ENCODE measurements at places on chromosomes 1 and 21.

DNA sequence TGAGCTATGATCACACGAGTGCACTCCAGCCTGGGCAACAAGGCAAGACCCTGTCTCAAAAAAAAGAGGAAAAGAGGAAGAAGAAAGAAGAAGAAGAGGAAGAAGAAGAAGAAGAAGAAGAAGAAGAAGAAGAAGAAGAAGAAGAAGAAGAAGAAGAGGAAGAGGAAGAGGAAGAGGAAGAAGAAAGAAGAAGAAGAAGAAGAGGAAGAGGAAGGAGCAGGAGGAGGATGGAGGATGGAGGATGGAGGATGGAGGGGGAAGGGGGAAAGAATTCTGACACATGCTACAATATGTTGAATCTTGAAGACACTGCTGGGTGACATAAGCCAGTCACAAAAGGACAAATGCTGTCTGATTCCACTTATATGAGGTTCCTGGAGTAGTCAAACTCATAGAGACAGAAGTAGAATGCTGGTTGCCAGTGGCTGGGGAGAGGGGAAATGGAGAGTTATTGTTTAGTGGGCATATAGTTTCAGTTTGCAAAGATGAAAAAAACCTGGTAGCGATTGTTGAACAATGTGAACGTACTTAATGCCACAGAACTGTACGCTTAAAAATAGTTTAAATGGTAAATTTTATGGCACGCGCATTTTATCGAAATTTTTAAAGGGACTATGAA, 47.3 kb upstream of the COA6 start:
- DNase-seq: no peak

GRCh38 chr1:23616292-23616824, 57.1 kb upstream of the ID3 start:
- DNase-seq: no peak

- DNase-seq: no peak
Measured at GRCh38 chr1:213704941-213705340, 282.8 kb upstream of the PROX1 start.

DNA sequence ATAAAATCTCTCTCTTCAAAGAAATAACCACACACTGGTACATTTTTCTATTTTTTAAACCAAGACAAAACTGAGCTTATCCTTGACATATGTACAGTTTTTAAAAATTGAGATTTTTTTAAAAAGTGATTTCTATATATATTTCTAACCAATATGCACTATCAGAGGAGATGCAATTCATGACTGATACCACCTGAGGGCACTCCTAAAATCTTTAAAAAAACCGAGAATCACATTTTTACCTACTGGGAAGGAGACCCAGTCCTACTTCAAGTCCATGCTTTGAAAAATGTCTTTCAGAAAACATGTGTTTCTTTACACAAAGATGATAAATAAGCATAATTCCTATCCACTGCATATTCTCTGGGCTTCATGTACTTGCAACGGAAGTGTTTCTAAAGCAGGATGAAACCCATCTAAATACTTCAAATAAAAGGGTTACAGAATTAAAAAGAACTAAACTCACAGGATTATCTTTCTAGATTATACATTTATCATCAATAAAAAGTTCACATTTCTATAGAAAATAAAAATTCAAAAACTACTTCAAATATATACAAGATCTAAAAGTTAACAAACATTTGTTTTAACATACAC, 98.6 kb downstream of the ENAH start:
- DNase-seq: no peak

GRCh38 chr1:85617633-85618100, 37.1 kb downstream of the CCN1 start:
- no peak for DNase-seq

- no peak for DNase-seq
Measured at GRCh38 chr1:174408146-174408545, 39.6 kb upstream of the GPR52 start.

GRCh38 chr1:10659218-10659617, 137.2 kb downstream of the CASZ1 start:
- DNase-seq: no peak

GRCh38 chr1:157490467-157491165, 61.7 kb downstream of the FCRL5 start:
- DNase-seq: no peak

GRCh38 chr1:162035241-162035640, 11.6 kb upstream of the OLFML2B start:
- no peak for DNase-seq

DNA sequence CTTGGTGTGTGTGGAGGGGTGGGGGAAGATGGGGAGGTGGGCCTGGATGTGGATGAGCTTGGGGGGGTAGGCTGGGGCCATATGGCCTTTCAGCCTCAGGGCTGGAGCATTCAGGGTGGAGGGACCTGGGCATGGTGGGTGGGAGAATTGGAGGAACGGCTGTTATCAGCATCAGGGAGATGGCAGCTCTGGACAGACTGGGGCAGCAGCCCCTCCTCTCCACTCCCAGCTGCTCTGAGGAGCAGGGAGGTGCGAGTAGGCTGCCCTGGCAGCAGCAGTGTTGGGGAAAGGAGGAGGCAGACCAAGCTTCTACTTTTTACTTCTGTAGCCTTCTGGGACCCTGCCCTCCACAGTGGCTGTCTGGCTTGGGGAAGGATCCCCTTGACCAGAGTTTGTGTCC, 10.2 kb downstream of the PPFIA4 start:
- no peak for DNase-seq

DNA sequence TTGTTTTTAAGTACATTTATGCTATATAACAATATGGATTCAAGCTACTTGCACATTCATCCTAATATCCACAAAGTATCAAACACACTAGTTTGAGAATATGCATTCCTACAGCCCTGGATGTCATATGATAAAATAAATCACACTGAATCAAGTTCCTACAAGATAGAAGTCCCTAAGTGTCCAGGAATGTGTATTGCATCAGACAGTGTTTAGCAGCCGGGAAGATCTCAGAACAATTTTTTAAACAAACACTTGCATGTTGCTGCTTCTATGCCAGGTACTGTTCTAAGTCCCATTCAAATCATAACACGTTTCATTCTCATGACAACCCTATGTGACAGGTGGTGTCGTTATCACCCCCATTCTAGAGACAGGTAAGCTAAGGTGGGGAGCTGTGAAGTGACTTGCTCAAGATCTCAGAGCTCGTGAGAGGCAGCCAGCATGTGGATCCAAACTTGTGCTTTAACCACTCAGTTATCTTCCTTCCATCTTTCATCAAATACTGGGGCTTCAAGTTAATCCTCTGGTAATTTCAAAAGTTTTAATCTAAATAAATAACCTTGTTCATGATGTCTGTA, 68.3 kb upstream of the KIF26B start:
- DNase-seq: no peak

- no peak for DNase-seq
Measured at GRCh38 chr1:25008192-25008485, 78.1 kb upstream of the RUNX3 start.

- no peak for DNase-seq
Measured at GRCh38 chr1:88746916-88747315, 62.8 kb downstream of the PKN2 start.

DNA sequence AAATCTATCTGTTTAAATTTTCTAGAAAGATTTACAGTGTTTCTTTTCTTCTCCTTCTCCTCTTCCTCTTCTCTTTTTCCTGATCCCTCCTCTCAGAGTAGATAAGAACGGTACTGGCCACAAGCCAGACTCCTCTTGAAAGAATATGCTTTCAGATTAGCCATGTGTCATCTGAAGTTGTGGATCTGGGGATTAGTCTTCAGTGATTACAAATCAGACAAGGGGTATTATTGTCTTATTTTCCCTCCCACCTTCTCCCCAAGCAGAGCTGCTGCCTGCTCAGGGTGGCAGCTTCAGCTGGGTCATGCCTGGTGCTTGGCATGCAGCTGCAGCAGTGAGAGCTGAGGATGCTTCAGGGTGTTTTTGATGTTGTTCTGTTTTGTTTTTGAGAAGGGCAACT, 42.7 kb downstream of the SGIP1 start:
- no peak for DNase-seq

DNA sequence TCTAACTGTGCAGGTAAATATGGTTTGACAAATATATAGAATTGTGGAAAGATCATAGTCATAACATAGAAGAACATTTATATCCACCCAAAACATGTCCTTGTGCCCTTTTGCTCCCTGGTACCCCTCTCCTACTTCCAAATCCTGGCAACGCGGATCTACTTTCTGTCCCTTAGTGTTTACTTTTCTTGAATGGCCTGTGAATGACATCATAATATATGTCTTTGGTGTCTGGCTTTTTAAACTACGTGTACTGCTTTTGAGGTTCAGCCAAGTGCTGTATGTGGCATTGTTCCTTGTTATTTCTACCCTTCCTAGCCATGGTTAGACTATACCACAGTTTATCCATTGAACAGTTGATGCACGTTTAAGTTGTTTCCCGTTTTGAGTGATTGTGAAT, 155.6 kb downstream of the SDCCAG8 start:
- DNase-seq: no peak

DNA sequence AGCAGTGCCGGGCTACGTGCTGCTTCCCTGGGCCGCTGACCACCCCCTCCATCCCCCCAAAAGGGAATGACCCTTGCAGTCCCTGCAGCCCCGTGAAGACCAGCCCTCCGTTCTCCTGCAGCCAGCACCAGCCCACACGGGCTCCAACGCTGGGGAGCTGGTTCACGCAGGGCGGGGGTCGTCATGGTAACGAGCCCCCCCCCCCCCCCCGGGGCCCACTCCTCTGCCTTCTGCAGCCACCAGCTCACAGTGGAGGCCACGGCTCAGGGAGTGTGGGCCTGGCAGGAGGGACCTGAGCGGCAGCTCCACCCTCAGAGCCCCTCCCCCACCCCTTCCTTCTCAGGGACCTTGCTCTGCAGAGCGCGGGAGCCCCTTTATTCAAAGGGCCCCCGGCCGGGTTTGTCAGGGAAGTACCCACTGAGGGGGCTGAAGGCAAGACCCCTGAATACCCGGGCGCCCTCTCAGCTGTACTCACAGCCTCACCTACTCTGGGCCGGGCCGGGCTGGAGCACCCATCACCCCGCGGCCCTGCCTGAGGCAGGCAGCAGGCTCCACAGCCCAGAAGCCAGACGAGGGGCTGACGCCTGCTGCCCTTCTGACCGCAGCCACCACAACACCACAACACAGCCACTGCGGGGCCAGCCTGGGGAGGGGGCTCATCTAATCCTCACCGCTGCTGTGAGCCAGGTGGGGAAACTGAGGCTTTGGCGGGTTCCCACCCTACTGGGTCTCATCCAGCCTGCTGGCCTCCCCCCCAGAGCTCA, 12.6 kb downstream of the MEGF6 start:
- no peak for DNase-seq

DNA sequence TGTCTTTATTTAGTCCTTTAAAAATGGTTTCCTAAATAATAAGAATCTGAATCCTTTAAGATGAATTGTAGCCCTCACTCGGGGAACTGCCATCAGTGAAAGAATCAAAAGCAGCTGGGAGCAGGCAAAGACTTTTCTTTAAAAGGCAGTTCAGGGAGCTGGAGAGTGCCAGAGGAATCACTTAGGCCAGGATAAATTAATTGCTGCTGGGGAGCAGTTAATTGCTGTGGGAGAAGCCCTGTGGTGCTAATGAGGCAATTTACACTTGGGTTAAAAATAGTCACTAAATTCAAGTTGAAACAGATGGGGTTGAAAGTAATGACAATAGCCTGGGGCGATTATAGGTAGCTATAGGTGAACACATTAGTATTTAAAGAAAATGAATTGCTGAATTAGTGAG, 38.7 kb upstream of the COL24A1 start:
- no peak for DNase-seq

DNA sequence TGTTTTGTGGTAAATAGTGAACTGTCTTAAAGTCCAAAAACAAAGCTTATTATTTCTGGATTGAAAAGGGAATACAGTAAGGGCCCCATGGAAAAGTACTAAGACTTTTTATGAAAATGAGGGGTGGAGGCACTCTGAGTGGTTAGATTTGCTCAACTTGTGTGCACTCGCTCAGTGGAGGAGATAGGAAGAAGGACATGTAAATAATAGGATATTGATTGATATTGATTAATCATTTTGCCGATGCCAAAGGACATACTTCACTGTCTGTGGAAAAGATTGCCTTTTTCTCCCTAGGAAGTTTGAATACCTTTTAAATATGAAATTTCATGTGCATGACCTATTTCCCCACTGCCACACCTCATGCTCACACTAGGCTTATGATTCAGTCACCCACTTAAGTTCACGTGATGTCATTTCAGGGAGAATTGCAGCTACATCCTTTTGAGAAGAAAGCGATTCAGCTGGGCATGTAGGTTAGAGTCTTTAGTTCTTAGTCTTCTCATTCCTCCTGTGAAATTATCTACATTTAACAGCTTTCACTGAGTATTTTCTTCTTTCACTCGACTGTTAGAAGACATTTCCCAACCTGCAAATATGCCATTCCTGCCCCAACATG, 5.0 kb downstream of the MTR start:
- DNase-seq: no peak

DNA sequence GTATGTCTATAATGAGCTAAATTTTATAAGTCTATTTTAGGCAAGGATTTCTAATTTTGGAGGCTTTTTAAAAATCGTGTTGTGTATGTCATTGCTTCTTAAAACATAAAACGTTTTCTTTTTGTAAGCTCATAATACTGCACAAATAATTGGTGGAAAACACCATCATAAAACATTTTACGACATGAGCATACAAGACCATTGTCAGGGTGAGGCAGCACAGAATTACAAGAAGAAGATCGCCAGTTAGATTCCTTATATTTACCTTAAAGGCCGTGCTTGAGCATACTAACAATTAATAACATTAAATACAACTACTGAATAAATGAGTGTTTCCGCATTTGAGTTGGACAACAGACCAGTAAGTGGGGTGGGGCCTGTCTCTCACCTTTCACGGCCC, 19.1 kb upstream of the LMX1A start:
- DNase-seq: no peak

GRCh38 chr1:13478692-13479091, 35.1 kb downstream of the LRRC38 start:
- no peak for DNase-seq

DNA sequence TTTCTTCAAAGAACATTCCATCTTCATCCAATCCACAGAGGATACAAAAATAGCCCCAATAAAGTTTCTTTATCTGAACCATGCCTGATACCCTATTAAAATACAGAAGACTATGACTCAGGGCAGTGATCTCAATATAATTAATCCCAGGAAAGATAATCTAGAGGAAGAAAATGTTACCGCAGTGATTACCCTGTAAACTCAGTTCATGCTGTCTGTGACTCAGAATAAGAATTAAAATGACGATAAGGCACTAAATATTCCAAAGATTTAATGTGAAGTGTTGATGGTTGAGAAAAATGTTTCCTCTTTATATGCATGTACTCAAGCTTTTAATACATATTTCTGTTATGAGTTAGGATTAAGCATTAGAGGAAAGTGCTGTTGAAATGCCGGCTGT, 88.6 kb upstream of the LYPLAL1 start:
- DNase-seq: no peak

DNA sequence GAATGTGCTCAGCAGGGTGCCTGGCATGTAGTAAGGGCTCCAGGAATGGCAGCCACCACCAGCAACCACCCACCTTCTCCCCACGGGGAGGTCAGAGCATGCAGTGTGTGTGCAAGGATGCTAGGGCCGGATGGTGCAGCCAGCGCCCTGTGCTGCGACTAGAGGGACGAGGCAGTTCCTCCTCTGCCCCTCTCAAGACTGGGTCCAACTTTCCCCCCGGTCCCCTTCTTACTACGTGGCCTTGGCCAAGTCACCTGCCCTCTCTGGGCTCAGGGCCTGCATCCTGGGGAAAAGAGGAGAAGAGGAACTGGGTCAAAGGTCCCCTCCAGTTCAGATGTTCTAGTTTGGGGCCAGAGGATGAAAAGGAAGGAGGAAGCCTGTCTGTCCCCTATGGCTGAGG, 71.6 kb upstream of the TARDBP start:
- DNase-seq: no peak
